Tongue (tissue), 3 donors: ENCODE measurements at places on chromosomes 4 and X.

GRCh38 chr4:29309050-29309449, 1411.1 kb upstream of the PCDH7 start:
- no peak for DNase-seq

- no peak for DNase-seq
These were observed 29.8 kb upstream of the CCNG2 start for GRCh38 chr4:77127215-77127614.

DNA sequence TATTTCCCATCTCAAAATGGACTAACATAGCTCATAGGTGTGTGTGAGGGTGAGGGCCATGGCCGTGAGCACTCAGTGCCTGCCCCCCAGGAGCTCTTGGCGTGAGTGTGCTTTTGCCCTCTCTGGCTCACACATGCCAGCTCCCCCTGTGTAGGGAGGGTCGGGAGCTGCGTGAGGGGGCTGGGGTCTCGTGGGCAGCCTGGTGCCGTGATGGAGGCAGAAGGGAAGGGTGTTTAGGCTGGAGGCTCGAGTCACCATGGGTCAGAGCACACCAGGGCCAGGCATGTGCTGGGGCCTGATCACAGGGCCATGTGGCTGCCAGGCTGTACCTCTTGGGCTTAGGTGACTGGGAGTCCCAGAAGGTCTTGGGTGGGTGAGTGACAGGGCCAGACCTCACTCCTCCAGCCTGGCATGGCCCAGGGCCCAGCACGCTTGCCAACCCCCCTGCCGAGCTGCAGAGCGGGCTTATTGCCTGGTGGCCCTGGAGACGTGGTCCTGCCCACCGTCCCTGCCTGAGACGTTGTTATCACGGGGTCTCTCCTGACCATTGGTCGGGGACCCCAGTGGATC, 44.0 kb downstream of the ADRA2C start:
- no peak for DNase-seq

GRCh38 chr4:76581077-76581962, 146.3 kb downstream of the SHROOM3 start:
- no peak for DNase-seq

DNA sequence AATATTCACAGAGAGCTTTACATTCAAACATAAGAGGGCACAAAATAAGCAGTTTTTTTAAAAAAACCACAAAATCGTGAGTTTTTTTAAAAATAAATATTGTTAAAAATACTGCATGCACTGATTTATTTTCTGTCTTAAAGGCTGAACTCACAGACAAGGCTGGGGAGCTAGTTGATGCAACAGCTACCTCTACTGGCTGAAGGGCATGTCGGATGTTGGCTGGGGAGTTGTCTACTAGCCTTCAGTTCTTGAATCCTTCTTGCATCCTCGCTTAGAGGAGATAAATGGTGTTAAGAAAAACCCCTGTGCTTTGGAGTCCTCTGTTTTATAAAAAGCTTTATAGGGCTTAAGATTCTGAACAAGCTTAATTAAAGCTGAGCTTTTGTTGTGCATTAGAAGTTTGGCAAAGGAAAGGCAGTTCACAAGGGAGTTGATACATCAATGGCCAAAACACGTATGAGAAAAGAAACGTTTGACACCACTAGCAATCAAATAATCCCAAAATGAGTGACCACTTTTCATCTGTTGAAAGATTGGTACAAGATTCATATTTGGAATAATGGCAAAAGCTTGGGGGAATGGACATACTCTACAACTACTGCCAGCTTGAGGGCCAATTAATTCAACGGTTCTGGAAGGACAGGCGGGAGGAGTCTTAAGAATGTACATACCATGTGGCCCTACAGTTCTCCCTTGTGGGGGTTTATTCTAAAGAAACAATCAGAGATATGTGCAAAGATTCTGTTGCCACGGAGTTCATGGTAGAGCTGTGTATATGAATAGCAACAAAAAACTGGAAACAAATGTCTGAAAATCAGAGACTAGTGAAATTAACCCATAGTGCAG, 94.7 kb downstream of the SEL1L3 start:
- peak; percentile 91 for DNase-seq

DNA sequence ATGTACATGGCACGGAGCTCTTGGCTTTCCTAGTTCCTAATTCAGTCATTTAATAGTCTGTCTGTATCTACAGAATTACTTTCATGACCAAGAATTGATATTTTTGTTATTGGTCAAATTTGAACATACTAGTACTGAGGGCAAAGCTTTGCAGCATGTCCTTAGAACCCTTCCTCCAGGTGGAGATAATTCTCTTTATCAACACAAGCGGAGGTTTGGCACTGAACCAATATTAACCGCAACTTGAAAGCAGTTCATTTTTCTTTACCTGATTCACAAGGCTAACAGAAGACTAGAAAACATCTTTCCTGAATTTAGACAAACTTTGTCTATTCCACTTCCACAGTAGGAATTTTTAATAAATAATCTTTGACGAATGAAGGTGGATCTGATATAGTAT, 73.8 kb downstream of the TACR3 start:
- no peak for DNase-seq
